NCI-H1436 (cell line): ENCODE measurements at places on chromosomes 1 and 21.

- DNase-seq: peak; percentile 80
Observed at GRCh38 chr1:245156736-245157505, 2.1 kb downstream of the KIF26B start.

- DNase-seq: no peak
Observed at GRCh38 chr1:158255656-158256055, 1.4 kb downstream of the CD1A start.

DNA sequence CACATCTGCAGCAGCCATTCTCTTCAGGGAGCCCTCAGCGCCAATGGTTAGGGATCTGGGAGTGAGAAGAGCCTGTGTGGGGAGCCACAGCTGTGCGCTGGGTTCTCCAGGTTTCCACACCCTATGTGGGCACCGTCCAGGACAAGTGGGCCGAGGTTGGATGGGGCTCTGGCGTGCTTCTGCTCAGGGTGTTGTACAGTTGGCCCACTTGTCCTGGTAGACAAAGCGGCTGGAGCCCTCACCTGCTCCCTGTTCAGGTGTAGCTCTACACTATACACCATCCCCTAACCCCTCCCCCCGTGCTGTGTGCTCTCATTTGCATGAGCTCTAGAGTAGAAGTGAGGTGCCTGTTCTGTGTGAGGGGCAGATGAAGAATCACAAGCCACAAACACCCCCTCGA lies 12.2 kb downstream of the SH3BP5L start:
- DNase-seq: no peak

DNA sequence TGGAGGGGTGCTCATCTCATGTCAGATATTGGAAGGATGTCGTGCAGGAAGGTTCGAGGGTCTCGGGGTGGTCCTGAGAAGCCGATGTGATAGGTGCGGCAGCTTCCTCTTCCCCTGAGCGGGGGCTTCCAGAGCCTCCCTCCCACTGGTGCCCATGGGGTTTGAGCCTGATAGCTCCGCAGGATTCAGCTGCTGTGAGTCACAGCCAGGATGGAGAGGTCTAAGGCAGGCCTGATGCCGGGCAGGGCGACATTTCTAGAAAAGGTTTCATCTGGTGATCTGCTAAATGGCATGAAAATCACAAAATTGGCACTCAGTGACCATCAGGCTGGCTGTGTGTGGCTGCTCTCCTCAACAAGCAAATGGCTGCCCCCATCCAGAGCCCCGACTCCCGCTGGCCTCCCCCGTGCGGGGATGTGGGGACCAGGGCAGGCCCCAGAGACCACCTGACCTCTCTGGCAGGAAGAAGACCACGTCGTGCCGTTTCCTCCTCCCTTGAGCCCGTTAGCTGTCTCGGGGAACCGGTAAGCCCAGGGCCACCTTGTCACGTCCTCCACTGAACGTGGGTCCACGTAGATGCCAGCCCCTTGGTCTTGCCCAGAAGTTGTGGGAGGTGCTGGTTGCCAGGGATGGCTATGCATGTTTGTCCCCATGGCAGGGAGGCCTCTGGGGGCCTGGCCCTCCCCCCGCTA lies 66.1 kb downstream of the SKI start:
- DNase-seq: no peak

DNA sequence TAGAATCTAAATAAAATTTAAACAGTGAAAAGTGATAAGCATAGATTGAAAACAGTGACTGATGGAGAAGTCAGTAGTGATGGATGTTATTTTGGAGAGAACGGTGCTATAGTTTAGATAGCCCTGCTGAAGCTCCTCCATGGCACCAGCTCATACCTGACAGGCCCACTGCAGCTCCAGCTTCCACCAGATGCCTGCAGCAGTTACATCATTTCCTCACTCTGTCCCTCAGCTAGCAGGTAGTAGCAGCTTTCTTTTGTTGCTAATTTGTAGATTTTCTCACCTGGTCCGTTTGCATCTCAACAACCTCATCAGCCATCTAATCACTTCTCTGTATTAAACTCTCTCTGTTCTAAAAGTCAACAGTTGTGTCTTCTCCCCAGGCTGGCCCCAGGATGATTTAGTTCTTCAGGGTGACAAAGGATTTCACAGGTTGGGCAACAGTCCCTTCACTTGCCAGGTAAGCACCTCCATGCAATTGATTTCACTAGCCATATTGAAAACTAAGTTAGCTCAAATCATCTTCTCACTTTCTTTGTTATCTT lies 128.3 kb downstream of the LMX1A start:
- no peak for DNase-seq

GRCh38 chr1:37765916-37766664 lies 1.2 kb upstream of the EPHA10 start:
- DNase-seq: no peak

DNA sequence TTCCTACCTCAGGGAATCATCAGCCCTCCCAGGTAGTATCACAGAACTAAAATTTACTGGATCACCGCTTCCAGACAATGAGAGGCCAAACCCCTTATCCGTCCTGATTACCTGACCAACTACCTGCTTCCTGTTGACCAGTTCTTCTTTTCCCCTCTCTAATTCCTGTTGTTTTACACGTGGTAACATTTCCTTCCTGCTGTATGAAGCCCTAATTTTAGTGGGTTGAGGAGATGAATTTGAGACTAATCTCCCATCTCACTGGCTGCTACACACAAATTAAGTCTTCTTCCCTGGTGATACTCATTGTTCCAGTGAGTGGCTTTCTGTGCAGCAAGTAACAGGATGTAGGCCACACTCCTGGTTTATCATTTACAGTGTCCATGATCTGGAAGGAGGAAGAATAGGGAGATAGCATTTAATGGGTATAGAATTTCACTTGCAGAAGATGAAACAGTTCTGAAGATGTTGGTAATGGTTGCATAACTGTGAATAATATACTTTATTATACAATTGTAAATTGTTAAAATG lies 2112.9 kb downstream of the NCAM2 start:
- DNase-seq: no peak

DNA sequence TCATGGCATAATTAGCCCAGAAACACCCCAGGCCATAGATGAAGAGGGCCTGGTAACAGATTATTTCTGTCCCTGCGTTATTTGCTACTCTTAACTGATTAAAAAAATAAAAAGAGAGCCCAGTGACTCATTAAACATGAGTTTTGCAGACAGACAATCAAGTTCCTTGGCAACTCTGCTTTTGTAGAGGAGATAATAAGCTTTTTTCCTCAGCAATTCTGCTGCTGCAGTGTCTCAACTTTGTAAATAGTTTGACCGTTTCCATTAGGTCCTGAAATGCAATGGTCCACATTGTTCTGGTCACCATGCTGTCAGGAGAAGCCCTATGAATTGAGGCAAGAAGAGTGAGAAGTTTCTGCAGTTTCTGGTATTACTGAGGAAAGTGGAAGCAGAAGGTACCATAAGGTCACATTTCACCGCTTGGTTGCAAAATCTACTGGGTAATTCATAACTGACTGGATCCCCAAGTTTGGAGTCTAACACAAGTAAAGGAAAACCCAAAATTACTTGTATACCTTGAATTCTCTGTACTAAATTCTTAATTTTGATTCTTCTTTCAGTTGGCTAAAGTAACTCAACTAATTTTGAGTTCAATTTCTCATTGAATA lies 139.5 kb downstream of the ZZZ3 start:
- no peak for DNase-seq

DNA sequence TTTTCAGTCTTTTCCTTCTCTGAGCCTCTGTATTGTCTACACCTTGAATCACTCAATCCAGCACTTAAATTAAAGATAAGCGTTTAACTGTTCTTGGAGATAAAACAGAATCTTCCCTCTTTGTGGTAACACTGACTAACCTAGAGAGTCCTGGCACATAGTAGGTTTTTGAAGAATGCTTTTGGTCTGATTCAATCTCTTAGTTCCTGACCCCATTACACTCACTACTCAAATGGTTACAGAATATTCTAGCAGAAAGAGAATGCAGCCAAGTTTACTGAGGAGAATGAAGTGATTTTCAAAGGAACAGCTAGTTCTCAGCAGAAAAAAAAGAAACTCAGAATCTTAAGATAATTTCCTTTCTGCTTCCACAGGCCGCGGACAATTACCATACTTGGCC lies 309.2 kb upstream of the PRMT6 start:
- DNase-seq: no peak

- no peak for DNase-seq
Observed at GRCh38 chr1:30912224-30912623, 3.7 kb upstream of the SDC3 start.

DNA sequence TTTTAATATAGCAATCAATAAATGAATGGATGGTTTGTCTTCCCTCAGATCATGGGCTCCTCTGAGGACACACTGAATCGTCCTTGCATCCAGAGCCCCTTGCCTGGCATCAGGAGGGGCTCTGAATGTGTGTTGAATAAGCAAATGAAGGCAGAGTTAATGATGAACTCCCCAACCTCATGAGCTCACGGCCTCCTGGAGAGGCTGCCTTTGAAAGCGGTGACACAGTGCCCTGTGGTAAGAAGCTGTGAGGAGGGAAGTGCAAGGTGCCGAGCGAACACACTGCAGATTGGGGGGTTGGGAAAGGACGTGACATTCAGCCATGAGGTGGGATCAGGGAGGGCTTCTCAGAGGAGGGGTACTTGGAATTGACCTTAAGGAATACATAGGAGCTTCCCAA lies 3.2 kb upstream of the PARS2 start:
- no peak for DNase-seq

- DNase-seq: no peak
Observed at GRCh38 chr1:72122099-72122880, 160.0 kb downstream of the NEGR1 start.

DNA sequence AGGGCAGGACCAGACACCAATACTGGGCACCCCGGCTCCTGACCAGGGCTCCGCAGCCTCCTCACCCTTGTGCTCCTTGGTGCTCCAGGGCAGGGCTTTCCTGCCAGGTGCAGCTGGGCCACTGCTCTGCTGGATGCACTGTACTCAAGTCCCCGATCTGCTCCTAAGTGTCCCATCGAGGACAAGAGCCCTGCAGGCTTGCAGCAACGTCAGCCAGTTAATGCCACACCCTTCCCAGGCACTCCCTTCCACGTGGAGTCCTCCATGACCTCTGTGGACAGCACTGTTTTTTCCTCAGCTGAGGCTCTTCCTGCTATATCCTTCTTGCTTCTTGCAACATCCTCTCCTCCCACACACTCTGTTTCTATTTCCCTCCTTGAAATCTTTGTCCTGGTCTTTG lies 94.0 kb upstream of the NGF start:
- no peak for DNase-seq

- DNase-seq: peak; percentile 49
Observed at GRCh38 chr1:145858238-145858900, 512 bp downstream of the PIAS3 start.

DNA sequence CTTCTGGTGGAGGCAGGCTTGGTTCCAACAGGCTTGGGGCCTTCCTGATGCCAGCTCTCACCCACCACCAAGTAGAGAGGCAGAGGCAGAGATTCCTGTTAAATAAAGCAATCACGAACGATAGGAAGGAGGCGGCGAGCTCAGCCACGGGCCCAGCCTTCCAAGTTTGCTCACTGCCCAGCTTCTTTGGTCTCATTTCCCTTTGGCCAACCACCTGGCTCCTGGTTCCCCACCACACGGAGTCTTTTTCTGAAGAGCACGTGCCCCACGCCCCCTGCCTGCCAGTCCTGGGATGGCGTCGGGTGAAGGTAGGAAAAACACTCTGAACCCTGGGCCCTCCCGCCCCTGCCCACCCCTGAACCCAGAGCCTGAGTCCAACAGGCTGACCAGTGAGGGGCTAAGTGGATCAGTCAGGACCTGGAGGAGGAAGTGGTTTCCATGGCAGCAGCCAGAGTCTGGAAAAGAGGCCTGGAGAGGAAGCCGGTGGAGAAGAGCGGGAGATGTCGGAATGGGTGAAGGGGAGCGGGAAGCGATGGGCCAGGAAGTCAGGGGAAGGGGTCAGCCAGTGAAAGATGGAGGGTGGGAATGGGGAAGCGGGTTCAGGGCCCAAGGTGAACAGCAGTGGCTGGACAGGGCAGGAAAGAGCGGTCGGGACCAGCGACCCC lies 158.2 kb upstream of the KLHDC7A start:
- DNase-seq: no peak

DNA sequence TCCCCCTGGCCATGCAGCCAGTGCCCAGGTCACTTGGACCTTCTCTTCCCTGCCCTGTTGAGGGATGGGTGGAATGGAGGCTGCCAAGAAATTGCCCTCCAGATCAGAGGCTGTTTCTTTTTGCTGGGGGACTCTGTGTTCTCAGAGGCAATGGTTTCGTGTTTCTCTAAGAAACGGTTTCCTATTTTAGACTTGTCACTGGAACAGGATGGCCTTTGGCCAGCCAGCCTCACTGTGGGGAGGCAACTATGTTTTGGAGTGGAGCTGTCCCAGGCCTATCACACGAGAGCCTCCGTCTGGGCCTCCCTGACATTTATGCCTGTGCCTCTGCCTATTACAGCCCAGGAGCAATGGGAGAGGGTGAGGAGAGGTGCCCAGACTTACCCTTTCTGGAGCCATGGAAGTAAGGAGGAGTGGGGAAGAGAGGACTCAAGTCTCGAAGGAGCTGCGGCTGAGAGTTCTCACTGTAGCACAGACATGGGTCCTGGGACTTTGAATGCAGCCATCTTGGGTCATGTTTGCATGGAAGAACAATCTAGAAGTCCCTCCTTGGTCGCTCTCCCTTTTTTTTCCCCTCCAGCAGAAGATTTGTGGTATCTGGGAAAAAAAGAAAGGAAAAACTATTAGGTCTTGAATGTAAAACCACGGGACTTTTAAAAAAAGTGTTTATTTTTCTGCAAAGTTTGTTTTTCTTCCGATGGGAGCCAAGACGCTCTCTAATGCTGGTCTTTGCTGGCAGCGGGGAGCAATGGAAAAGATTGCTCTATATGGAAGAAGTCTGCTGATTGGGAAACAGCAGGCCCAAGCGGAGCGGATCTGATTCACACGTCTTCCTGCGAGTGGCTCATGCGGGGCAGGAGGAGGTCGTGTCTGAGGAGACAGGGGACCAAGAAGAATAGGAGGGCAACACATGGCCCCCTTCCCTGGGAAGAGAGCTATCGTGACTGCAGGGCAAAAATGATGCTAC lies 219.2 kb downstream of the FOXD2 start:
- DNase-seq: no peak

DNA sequence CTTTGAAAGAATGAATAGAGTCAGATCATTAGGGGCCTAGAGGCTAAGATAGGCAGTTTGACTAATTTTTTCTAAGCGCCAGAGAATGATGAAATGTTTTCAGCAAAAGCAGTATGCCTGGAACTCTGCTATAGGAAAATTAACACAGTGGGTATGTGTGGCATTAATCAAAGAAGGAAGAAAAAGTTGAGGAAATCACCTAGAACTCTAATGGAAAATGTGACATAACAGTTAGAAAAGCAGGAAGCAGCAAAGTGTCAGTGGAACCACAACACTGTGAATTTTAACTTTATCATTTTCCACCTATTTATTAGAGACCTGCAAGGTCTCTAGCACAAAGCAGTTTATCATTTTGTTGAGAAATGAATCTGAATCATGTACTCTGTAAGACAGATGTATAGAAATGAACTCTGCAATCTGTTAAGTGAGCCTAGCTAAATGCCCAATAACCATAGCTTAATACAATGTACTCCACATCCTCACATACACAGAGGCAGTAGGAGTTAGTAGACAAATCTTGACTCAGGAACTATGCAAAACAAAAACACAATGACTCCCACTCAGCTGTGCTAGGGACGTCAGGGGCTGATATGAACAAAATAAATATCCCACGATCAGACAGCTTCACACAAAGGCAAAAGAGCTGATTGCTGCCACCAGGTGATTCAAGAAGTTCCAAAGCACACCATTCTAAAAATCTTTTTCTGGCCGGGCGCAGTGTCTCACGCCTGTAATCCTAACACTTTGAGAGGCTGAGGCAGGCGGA lies 500.7 kb upstream of the NFIA start:
- DNase-seq: no peak
